Activated T-helper 1 cell treated with anti-CD3 and anti-CD28 coated beads, Interleukin-2, amount 50 U/mL, for 16 hours (primary cell): ENCODE measurements at places on chromosomes 5 and 9.

DNA sequence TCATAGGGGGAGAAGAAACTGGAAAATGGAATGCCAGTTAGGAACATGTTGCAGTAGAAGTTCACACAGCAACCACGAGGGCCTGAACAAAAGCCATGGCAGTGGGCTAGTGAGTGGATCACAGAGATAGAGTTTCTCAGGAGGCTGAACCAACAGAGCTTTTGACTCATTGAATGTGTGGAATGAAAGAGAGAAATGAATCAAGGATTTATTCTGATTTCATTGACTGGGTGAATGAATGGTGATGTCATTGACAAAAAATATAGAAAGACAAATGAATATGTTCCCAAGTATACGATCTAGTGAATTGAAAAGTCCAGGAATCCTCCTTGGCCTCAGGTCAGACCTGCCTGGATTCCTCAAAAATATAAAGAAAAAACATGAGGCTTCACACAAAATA lies 99.2 kb downstream of the ZNF462 start:
- no peak for DNase-seq

- DNase-seq: no peak
These were observed 360.0 kb downstream of the OSTF1 start for GRCh38 chr9:75448281-75448680.

- no peak for DNase-seq
These were observed 42.1 kb downstream of the CACNA1B start for GRCh38 chr9:137919649-137920141.

DNA sequence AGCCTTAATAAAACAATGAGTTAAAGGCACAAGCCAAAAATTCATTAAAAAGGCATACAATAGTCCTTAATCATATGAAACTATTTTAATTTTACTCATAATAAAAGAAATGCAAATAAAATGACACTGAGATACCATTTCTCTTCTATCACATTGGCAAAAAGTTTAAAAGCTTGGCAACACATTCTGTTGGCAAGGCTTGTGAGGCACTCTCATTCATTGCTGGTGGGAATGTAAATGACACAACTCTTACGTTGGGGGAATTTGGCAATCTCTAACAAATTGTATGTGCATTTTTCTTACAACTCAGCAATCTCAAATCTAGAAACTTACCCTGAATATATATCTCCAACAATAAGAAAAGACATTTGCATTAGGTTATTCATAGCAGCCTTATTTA lies 111.6 kb downstream of the PRELID2 start:
- no peak for DNase-seq

- no peak for DNase-seq
These were observed 1503.4 kb upstream of the WWC1 start for GRCh38 chr5:166788050-166788449.

DNA sequence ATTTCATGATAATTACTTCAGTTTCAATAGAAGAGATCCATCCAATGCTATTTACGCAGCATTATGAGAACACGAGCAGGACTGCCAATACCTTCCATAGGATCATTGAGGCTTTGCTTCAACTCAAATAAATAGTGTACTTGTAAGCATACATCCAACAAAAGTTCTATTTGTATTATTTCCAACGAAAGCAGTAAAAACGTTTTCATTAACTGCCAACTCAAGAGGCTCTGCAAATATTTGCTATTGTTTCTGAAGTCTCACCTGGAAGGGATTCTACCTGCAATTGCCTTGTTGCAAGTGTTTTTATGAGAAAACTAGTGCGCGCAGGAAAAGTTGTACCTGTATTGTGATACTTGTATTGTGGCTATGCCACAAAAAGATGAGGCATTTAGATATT lies 11.0 kb upstream of the GNPDA1 start:
- no peak for DNase-seq

- no peak for DNase-seq
These were observed 58.0 kb upstream of the SYNPO start for GRCh38 chr5:150582241-150583109.

GRCh38 chr9:121304707-121305106 lies 36.7 kb downstream of the GSN start:
- DNase-seq: no peak

GRCh38 chr5:137646761-137647160 lies 89.1 kb downstream of the KLHL3 start:
- no peak for DNase-seq

DNA sequence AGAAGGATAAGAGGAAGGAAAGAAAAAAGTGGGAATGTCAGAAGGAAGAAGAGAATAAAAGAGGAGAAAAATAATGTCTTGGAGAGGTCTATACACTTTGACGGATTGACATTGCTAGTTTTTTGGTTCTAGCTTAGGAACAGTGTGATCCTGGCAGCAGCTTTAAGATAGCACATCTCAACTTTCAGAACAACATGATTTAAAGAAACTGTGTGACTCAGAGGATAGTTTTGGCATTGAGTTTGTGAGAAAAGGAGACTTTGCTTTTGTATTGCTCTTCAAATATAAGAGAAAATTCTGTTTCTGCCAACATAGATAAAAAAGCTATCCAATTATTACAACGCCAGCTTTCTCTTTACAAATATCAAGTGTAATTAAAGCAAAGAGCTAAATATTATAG lies 260.7 kb upstream of the ARRDC3 start:
- DNase-seq: no peak

DNA sequence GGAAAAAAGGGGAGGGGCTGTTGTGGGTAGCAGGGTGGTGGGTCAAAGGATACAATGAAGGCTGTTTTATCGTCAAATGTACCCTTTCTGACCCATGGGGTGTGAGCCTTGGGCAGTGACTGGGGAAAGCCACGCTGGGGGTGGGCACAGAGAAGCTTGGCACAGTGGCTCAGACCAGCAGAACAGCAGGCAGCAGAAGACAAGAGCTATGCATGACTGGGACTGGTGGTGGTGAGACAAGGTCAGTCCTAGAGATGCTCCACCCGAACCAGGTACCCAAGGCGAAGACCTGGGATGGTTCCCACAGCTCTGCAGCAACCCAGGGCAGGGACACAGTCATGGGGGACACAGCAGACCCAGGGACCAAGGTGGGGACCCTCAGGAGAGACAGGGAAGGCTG lies 38.3 kb downstream of the BICD2 start:
- no peak for DNase-seq

DNA sequence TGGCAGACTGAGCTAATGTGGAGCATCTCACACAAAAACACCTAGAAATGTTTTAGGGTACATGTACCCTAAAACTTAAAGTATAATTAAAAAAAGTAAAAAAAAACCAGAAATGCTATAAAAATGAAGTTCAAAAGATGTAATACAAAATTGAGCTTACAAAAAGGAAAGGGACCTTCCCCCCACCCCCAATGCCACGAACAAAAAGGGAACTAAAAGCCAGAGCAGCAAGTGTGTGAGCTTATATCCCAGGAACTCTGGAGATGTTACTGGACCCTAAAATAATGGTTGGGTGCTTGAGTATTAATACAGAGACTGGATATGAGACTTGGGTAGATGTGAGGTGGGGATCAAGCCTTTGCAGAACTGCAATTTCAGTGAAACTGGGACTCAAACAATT lies 11.0 kb downstream of the SPATA9 start:
- DNase-seq: no peak

DNA sequence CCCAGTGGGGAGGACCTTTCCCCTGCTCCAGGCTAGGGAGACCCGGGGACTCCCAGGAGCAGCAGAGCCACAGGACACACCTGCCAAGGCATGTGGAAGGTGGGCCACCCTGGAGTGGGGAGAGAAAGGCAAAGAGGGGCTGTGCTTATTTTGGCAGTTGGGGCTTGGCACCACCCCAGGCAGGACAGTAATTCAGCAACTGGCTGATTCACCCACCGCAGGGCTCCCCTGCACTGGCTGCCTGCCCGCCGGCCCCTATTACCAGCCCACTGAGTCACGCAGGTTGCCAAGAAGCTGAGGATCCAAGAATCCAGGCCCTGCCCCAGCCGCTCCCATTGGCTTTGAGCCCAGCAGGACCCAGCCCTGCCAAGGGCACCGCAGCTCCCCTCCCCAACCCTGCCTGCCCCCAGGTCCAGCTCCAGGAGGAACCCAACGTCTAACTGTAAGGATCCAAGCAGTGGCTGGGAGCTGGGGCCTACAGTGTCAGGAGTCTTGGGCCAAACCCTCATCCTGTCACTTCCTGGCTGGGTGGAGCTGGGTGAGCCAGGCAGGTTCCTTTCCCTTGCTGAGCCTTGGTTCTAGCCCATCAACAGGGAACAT lies 14.2 kb upstream of the RALGDS start:
- no peak for DNase-seq

GRCh38 chr5:145161391-145161790 lies 673.8 kb downstream of the PRELID2 start:
- DNase-seq: no peak

GRCh38 chr5:80565330-80565729 lies 4.8 kb downstream of the ANKRD34B start:
- DNase-seq: no peak
